Activated T-cell treated with anti-CD3 and anti-CD28 coated beads for 48 hours (primary cell): ENCODE measurements at places on chromosomes 5 and 9.

DNA sequence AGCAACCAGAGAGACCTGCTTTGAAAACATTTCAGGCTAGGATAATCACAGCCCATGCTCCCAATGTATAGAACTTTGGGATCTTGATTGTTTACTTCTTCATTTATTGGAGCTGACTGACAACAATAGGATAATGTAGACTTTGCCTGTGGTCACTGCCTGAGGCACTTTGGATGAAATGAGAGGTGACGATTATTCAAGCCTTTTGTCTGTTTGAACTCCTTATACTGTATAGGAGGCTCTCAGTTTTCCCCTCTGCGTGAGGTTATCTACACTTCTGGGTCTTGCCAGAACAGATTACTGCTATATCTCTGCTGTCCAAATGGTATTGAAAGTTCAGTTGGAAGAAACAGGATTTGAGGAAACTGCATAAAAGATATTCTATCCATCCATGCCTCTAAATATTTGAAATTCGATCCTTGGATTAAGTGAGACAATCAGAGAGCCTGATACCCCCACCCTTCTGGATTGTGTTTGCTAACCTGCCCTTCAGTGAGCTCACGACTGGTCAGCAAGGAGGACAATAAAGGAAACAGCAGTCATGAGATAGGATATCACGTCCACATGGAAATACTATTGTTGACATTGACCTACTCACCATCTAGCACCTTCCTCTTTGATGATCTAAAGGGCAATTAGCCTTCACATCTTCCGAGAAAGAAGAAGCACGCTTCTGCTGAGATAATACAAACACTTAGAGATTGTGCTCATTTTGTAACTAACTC is 98.1 kb downstream of the DOCK8 start:
- DNase-seq: no peak

DNA sequence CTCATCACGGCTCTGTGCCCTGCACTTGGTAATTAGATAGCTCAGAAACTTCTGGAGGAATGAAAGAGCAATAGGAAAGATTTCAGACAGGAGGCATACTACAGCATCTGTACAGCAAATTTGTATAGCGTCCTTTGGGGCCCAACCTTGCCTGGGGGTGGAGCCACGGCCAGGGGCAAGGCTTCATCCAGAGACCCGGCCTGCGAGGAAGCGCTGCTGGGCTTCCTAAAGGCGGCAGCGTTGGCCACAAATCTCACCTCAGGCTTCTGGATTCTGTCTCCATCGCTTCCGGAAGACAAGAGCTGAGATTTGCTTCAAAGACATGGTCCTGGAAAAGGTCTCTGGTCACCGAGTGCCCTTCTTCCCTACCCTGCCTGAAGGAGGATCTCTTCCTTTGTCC is 12.2 kb upstream of the SPATA31D1 start:
- DNase-seq: no peak

- DNase-seq: no peak
These were observed 56.6 kb downstream of the KCNN2 start for GRCh38 chr5:114418176-114419066.

GRCh38 chr5:22063717-22064116 is 789.4 kb downstream of the CDH12 start:
- no peak for DNase-seq

GRCh38 chr9:137411645-137412380 is 11.1 kb downstream of the EXD3 start:
- DNase-seq: peak; percentile 38

DNA sequence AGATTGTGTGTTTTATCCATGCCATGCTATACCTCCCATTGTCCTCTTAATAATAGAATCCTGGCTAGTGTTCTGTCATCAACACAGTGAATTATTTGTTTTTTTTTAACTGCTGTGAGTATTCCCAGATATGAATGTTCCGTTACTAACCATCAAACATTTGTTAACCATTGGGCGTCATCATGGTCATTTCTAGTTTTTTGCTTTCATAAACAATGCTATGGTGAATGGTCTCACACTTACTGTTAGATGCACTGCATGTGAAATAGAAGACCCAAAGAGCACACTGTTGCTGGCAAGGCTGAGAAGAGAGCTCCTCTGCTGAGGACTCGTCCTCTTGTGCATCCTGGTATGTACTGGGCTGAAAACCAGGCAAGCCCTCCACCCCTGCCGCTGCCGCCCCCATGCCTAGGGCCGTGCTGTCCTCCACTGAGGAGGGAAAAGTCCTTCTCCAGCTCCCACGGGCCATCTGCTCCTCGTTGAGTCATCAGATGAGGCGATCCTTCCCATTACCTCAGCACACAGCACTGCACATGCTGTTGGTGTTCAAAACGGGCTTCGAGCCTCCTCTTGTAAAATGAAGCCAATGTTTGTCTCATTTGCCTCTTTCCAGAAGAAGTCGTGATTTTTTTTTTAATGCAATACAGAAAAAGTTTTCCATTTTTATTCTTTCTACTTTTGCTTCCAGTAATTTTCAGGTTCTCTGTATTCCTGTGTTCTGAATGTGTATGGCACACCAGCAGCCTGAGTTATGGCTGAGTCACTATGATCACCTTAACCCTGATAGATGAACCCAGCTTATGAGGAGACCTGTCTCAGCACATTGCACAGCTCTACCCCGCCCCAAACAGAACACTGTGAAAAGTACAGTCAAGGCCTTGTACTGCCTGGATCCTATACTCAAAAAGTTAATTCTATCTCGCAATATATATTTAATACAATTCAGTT is 219.0 kb downstream of the AOPEP start:
- DNase-seq: no peak

DNA sequence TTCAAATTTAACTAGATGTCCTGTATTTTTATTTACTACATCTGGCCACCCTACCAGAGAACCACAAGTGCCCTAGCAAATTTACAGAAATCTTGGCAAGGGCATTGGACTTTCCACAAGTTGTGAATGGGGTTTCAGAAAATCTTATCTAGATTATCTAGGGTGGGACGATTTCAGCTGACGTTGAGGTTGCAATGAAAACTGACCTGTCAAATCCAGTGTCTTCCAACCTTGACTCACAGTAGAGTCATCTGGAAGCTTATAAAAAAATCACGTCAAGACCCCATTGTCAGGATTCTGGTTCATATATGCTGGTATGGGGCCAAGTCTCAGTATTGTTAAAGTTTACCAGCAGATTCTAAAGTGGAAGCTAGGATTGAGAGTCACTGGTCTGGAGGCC is 109.6 kb upstream of the ACTBL2 start:
- DNase-seq: no peak

GRCh38 chr5:56326116-56326515 is 93.0 kb upstream of the ANKRD55 start:
- DNase-seq: no peak

GRCh38 chr5:78108564-78108963 is 185.9 kb downstream of the AP3B1 start:
- no peak for DNase-seq

DNA sequence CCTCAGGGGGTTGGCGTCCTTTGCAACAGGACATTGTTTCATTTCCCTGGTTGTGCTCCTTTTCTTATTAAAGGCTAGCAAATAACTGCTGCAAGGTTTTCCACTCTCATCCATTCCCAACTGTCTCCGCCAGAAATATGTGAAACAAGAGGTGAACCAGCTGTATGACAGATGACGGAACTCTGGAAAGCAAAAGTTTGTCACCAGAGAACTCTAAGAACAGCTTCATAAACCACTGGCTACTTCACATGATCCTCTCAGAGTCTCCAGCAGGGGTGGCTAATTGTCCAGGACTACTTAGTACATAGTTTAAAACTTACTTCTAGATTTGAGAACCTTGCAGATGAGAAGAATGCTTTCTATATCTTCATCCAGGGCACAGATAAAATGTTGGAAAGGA is 195.9 kb upstream of the RAD23B start:
- no peak for DNase-seq

GRCh38 chr5:73962801-73963425 is 336.9 kb downstream of the ARHGEF28 start:
- no peak for DNase-seq

DNA sequence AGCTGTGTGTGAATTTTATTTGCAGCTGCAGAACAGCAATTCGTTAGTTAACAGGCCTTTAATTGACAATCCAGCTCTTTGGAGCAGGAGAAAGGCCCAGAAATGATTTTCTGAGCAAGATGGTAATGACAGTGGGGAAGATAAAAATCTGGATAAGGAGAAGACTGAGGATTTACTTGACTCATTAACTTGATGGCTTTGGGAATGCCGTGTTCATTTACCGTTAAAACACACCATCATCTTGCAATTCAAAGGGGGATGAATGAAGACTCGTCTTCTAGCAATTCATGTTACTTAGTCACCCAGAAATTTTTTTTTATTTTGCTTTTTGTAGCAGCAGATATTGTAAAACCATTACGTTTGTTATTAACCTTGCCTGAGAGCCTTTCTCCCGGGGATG is 52.0 kb downstream of the PTTG1 start:
- no peak for DNase-seq

DNA sequence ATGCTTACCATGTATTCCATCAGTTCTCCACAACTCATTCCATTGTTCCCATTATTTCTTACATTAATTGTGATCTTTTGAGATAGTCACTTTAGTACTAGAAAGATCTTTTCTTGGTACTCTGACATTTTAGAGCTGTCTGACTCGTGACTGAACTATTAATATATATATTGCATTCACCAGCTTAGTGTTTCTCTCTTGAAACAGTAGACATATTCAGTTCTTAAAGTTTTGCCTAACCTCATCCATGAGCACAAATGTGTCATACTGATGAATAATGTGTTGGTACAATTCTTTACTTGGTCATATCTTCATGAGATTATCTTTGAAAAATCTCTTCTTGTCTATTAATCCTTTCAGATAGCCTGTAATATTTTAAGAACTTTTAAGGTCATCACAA is 74.3 kb downstream of the NLN start:
- no peak for DNase-seq

GRCh38 chr5:59988396-59988795 is 94.9 kb upstream of the PDE4D start:
- no peak for DNase-seq

- no peak for DNase-seq
These were observed 497.6 kb upstream of the CD180 start for GRCh38 chr5:67693956-67694809.

DNA sequence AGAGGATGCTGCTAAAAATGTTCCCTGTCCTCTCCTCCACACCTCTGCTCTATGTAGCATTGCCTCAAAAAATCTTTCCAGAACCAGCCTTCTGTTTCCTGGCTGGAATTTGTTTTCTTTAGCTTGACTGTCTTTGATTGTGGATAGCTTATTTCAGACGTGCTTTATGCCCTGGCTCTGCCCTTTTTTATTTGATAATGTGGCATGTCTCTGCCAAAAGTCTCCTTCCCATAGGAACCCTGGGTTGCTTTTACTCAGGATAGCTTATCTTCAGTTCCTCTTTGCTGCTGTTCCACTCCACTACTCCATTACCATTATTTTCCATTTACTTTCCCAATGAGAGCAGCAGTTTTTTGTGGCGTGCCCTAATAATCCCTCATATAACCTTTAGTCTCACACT is 885 bp upstream of the TMEM252 start:
- DNase-seq: no peak

GRCh38 chr5:175642998-175643397 is 14.9 kb upstream of the HRH2 start:
- no peak for DNase-seq

DNA sequence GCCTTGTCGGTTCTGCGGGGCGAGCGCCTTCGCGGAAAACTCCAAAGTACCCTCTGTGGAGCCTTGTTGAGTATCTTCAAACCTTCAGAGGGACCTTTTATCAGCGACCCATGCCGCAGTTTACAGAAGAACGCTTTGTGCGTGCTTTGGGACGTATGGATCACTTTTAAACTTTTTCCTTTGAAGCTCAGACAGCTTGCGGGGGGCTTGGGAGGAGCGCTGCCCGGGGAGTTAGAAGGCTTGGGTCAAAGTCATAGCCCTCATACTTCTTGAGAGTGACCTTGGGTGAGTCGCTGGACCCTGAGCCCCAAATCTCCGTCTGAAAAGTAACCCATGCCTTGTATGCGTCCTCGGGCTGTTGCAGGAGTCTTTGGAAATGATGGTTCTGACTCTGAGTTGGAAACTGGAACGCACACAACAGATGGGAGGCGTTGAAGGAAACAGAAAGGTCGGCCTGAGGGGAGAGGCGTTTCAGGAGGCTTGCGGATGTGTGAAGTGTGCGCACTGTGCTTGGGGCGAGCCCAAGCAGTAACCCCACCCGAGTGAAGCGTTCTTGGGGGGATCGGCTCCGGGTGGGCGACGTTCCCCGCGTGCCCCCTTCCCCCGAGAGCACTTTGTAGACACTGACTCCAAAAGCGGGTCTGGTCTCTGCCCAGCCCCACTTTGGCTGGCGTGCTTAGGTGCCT is 661 bp upstream of the SLC25A51 start:
- no peak for DNase-seq
